ENCODE measurements at places on chromosomes 16 and 17.

GRCh38 chr17:28141313-28141712 is 98.8 kb downstream of the NLK start:
- DNase-seq = no peak

DNA sequence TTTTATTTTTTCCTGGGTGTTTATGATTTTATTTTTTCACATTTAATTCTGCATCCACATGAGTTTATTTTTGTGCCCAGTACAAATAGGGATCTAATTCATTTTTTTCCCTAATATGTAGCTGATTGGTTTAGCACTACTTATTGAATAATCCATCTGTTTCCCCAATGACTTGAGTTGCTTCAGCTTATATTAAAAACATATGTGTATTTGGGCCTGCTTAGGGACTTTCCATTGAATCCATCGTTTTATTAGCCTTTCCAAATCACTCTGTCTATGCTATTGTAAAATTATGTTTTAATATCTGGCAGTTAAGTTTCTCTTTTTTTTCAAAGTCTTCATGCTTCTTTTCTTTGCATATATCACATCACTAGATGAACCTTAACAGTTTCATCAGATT is 42.2 kb downstream of the WWP2 start:
- DNase-seq = no peak

DNA sequence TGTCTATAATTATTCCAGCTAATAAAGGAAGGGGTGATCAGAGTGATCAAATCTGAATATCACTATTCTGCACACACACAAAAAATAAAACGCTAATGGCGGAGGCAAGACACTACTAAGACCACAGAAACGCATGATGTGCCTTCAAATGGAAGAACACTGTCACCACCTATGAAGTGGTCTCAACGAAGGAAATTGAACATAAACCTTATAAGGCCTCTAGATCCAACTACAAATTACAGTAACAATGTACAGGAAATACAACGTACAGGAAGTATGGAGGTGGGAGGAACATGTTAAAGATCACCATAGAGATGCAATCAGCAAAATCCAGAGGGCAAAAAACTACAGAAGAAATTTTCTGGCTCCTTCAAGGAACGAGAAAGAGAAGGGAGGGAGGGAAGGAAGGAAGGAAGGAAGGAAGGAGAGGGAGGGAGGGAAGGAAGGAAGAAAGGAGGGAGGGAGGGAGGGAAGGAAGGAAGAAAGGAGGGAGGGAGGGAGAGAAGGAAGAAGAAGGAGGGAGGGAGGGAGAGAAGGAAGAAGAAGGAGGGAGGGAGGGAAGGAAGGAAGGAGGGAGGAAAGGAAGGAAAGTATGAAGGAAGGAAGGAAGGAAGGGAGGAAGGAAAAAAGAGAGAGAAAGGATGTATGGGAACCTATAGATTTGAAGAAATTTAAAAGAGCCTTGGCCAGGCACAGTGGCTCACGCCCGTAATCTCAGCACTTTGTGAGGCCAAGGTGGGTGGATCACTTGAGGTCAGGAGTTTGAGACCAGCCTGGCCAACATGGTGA is 3.1 kb upstream of the SGCA start:
- no peak for DNase-seq

DNA sequence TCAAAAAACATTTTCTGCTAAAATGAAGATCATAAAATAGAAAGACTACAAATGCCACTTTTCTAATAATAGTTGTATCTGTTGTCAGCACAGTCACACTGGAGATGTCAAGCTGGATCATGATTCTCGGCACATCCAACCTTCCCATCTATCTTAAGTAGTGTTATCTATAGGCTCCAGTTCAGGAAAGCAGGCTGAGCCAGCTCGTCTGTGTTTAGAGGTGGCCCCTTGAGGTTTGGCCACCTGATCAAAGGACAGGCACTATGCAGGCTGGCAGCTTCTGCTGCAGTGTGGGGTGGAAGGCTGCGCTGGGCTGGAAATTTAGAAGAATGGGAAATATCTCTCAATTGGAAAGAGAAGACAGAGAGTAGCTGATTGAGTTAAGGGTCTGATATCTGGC is 32.4 kb downstream of the SMYD4 start:
- DNase-seq = no peak

DNA sequence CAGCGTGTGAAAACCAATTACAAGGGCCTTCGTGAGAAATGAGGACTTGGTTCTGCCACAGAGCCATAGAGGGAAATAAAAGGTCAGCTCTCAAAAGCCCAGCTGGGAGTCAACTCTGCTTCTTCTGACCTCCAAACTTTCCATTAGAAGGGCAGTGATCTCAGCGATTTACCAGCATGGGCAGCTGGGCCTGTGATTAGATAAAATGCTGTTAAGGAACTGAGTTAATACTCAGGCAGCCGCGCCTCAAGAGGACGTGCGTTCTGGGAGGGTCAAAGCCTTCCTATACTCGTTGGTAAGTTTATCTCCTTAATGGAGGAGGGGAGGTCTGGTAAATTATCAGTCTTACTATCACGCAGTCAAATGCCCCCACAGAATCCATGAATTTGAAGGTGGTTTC is 480.2 kb upstream of the ERCC4 start:
- DNase-seq = no peak

DNA sequence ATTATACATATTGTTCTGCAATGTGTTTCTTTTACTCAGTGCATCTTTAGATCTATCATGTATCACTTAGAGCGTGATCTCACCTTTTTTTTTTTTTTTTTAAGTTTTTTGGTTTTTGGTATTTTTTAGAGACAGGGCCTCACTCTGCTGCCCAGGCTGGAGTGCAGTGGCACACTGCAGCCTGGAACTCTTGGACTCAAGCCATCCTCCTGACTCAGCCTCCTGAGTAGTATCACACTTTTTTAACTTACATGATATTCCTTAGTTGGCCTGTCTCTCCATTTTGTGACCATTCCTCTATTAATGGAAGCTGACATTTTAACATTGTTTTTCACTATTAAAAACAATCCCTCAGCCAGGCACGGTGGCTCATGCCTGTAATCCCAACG is 4.7 kb upstream of the MPO start:
- peak; percentile 27 for DNase-seq

GRCh38 chr17:58587713-58588117 is 73.3 kb upstream of the MTMR4 start:
- DNase-seq = peak; percentile 40

DNA sequence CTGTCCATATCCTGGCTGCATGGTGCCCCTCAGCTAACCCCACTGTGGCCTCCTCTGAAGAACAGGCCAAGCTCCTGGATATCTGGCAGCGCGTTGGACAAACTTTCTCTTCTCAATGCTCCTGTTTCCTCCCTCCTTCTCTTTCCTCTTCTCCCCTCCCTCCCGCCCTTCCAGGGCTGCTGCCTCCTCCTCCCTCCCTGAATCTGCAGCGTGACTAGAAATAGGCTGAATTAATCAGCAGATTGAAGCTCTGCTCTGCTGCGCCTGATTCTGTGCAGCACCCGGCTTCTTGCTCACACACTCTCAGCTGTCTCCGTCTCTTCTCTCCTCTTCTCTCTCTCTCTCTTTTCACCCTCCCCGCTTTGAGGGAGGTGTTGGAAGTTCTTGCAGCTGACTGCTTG is 19.8 kb downstream of the TMEM94 start:
- DNase-seq = peak; percentile 37
